ENCODE measurements at places on chromosomes 4 and X.

GRCh38 chrX:120617996-120618630, 11.7 kb downstream of the C1GALT1C1 start:
- DNase-seq = no peak

- DNase-seq = no peak
Measured at GRCh38 chr4:41622787-41623186, 84.8 kb downstream of the LIMCH1 start.

GRCh38 chr4:13151194-13151593, 332.9 kb downstream of the RAB28 start:
- DNase-seq = no peak

DNA sequence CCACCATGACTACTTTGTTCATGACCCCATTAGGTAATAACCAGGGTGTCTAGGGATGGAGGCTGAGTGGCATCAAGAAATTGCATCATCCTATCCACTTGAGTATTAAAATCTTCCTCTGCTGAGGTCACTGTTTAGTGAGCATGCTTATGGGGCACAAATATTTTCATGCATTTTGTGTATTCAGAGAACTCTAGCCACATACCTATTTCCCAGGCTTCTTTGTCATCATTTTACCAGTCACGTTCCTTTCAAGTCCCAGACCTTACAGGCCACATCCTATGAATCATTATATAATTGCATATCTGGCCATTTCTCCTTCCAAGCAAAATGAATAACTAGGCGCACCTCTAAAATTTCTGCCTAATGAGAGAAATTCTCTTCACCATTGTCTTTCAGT, 1882.9 kb upstream of the AGA start:
- DNase-seq = no peak

DNA sequence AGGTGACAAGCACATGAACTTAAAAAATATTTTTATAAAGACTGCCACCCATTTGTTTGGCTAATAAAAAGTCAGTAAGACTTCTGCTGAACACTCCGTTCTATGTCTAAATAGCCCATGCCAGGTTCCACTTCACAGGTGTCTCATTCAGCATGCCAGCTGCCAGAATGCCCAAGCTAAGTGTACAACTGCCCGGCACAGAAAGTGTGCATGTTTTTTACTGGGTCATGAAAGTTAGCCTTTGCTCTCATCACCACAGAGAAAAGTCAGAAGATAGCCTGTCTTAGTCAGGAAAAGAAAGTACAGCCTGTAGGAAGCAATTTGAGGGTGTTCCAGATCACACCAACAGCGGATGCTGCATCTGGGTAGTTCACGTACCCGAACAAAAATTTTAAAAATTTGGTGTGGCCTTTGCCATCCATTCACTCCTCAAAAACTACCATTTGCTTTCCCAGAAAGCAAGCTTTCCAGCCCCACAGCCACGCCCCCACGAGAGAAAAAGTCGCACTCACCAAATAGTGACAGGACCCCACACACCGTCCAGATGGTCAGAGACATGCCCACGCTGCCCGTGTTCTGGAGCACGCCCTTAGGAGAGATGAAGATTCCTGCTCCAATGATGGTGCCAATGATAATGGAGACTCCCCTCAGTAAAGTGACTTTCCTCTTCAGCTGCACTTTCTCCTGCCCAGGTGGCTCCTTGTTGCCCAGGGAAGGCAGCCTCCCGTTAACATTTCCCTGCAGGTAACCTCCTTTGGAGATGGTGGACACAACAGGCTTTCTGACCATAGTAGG, 671 bp downstream of the SLC7A11 start:
- no peak for DNase-seq

GRCh38 chr4:150609131-150609530, 27.2 kb downstream of the MAB21L2 start:
- DNase-seq = no peak

DNA sequence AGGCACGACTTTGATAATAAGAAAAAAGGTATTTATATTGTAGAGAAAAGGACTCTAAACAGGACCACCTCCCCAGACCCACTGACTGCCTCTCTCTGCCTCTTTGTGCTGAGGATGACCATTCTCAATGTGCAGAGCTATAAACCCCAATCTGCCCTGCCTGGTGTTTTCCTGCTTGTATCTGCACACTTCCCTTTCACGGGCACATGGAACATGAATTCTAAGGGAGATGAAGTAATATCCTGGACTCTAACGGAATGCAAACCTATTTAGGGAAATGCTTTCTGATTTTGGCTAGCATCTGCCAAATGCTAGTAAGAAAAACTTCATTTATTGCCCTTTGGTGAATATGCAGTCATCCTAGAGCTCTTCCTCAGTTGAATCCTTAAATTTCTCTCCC, 2.4 kb downstream of the DIPK2B start:
- no peak for DNase-seq

GRCh38 chr4:24809376-24809775, 14.0 kb downstream of the SOD3 start:
- no peak for DNase-seq

DNA sequence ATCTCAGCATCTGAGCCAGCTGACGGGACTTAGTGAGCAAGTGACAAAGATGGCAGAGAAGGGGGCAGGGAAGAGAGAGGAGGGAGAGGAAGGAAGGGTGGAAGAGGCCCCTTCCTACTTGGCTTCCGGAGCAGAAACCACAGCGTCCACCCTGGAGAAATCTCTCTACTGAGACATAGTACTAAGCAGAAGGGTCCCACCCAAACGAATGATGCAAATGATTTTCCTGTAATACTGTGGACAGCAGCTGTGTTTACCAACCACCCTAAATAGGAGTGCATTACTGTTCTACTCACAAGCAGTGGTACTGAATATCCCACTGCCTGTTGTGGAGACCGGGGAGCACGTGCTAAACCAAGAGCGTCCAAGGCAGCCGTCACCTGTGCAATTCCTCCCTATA, 29.4 kb downstream of the DTHD1 start:
- no peak for DNase-seq

DNA sequence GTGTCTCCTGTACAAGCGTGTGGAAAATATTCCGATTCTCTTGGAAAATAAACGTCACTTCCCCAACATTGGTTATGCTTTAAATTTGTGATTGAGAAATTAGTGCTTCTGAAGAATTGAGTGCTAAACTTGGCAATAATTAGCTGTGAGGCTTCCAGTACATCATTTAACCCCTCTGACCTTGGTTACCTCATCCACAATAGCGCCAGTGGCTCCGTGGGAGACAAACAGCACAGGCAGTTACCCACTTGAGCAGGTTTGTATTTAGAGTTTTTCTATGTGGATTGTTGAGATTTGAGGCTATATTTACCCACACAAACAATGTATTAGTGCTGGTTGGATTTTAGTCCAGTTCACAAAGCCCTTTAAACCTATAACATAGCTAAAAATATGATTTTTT, 476.5 kb downstream of the NKX6-1 start:
- DNase-seq = no peak

- DNase-seq = no peak
Measured at GRCh38 chrX:67520671-67521070, 23.1 kb upstream of the AR start.

GRCh38 chrX:113594123-113594841, 753.7 kb upstream of the AMOT start:
- DNase-seq = no peak

DNA sequence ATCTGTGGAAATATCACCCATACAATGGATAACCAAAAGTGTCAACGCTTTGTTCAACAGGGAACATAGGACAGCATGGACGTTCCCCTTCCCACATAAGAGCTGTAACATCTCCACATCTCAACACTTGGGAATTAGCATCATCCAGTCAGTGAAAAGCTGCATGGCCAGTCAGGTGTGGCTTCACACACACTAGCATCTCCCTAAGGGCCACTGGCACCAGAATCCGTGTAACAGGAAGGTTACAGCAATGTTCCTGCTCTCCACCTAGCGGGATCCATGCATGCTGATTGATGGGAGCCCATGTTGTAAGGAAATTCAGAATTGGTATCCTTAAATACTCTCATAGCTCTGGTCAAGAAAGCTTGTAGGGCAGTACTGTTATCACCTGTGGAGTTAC, 78.8 kb downstream of the EVC2 start:
- DNase-seq = no peak

DNA sequence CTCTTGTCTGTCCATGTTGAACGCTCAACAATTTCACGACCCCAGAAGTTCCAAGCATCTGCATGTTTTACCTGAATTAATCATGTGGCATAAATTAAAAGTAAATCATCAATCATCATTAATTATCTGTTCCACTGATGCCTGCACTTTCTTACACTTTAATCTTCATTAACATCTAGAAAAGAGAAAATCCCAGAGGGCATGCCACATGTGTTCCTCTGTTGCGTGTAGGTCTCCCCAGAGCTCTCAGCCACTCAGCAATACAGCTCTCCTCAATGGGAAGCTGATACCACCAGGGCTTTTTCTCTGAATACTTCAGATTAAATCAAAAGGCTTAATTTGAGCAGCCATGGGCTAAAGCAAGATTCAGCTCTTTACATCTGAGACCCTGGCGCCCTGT, 722.4 kb upstream of the TENM3 start:
- DNase-seq = no peak

- no peak for DNase-seq
Measured at GRCh38 chr4:60938181-60938580, 261.9 kb upstream of the ADGRL3 start.
